ENCODE measurements at places on chromosomes 6 and 20. TPM values are rescaled to one million over a fixed set of nuclear protein-coding genes. Genes with fewer than 3 reads are reported as not detected.

- no peak for DNase-seq
These were observed 1.7 kb downstream of the SAPCD1 start for GRCh38 chr6:31764198-31764597.

DNA sequence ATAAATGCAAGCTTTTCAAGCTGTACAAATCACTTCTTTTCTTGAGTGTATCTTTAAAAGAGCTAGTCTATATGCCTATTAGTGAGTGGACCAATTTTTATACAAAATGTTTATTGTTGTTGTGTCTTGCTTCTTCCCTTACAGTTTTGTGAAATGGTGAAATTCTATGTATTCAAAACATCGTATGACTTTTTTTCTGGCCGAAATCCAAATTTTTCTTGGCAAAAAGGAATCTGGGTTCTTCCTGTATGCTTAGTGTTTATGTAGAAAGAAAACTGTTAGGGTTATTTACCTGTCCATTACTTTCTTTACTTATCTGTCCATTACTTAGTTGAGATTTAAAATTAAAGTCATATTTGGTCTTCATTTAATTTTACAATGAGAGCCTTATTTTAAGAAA is 153.9 kb downstream of the MMS22L start:
- DNase-seq = no peak

DNA sequence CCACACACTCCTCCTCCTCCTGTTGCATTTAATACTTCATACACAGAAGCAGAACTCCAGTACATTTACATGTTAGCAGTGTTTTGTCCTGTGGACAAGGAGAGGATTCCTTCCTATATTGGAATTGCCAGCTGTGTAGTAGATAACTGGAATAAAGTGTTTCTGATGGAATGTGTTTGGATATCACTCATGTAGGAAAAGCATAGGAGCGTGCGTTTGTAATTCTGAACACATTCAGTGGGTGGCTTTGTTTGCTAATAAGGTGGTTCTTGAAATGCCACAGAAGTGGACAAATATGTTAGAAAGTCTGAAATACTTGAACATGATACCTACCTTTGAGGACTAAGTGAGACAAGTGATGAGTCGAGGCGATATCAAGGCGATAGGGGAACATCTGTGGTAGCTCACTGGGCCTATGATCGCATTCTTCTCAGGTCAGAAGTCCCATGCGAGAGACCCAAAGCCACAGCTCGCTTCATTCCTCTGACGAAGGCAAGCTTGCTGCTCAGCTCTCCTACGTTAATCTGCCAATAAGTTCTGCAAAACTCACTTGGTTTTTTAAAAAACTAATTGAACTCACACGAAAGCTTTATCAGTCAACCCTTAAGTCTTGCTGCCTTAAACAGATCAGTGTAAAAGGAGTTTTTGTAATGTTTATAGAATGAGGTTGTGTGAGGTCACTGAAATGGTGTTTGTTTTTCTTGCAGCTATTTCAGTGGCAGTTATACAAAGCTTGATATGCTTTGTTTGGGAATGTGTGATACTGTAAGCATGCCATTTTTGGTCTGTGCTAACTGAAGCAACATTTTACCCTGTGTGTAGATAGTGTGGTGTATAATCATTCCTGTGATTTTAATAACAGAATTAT is 159.9 kb downstream of the SOX4 start:
- no peak for DNase-seq

- no peak for DNase-seq
These were observed 49.1 kb upstream of the UBR2 start for GRCh38 chr6:42514745-42515144.

- no peak for DNase-seq
These were observed 5.3 kb downstream of the KCNK5 start for GRCh38 chr6:39224011-39224410.

DNA sequence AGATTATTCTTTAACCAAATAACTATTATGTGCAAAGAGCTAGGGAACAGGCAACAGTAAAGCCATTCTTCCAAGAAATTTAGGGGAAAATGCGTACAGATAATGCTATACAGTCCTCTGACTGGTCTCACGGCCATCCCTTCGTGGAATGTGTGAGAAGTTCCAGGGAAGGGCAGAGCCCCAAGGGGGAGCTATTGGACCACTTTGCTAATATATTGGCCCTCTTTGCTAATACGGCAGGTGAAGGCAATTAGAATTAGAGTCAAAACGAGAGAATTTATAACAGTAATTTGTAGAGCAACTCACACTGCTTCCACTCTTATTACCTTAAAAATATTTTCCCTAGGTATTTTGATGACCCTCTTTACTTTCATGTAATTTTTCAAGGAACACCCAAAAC is 140.4 kb downstream of the IMPG1 start:
- DNase-seq = no peak

GRCh38 chr20:46151936-46152335 is 33.8 kb downstream of the CD40 start:
- no peak for DNase-seq

The ZNF391 gene
- 1.9 TPM for total RNA-seq

The SOBP gene
- 11.0 TPM for total RNA-seq

The TULP1 gene
- not detected for total RNA-seq

The ADGRF5 gene
- 10.1 TPM for total RNA-seq

The KHDC1 gene
- 2.9 TPM for total RNA-seq

The MEA1 gene
- total RNA-seq = 66.3 TPM

The TEAD3 gene
- total RNA-seq = 45.3 TPM

The MDFI gene
- 7.3 TPM for total RNA-seq

The HSP90AB1 gene
- total RNA-seq = 893 TPM

The PPIL6 gene
- 2.6 TPM for total RNA-seq
